MM.1S (cell line): ENCODE measurements at places on chromosomes 4 and X.

DNA sequence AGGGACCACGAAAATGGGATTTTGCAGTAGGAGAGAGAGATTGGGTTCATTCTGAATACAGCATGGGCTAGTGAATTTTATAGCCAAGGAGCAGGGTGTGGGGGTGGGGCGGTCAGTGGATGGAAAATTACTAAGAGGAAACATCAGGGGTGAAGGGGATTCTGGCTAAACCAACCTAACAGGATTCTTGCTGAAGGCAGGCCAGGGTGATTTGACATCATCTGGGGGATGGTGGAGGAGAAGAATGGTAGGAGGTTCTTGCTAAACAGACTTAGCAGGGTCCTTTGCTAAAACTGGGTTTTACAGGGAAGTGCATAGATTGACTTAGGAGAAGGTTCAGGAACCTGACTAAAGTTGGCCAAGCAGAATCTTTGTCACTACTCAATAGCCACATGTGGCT lies 91.9 kb downstream of the DNAAF6 start:
- H3K27me3 ChIP-seq = no peaks in the 10 kb centered on the region
- no peaks in the 10 kb centered on the region for H3K4me1 ChIP-seq
- no peak overlapping the region for H3K27ac ChIP-seq
- no peak for DNase-seq
- H3K4me3 ChIP-seq = no peak overlapping the region
- H3K36me3 ChIP-seq = no peaks in the 10 kb centered on the region

DNA sequence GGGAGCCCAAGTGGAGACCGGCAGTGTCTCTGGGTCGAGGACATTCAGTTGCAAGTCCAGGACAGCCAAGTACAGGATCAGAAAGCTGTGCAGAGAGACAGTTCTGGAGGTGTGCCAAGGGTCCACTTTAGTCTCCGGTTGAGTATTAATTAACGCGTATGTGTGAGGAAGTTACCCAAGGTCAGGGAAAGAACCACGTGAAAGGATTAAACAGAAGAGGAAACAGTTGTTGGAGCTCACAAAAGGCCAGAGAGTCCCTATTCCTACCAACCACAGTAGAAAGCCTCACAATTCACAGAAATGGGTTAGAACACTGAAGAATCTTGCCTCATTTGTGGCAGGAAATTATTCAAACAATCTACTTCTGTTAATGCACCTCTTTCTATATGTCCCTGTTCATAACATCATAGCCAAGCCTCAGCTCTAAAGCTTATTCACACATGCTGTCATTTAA lies 17.9 kb upstream of the NSUN7 start:
- no peaks in the 10 kb centered on the region for H3K4me1 ChIP-seq
- no peak overlapping the region for H3K4me3 ChIP-seq
- H3K27ac ChIP-seq = no peak overlapping the region
- no peaks in the 10 kb centered on the region for H3K36me3 ChIP-seq

GRCh38 chrX:7117587-7117986 lies 29.9 kb upstream of the STS start:
- DNase-seq = peak; percentile 23
- H3K36me3 ChIP-seq = no peaks in the 10 kb centered on the region
- peak overlapping the region; percentile 16; the same call in 1 of the 2 replicates for H3K27ac ChIP-seq
- no peak overlapping the region for H3K4me3 ChIP-seq
- H3K4me1 ChIP-seq = peaks cover 12% of the 10 kb centered on the region

DNA sequence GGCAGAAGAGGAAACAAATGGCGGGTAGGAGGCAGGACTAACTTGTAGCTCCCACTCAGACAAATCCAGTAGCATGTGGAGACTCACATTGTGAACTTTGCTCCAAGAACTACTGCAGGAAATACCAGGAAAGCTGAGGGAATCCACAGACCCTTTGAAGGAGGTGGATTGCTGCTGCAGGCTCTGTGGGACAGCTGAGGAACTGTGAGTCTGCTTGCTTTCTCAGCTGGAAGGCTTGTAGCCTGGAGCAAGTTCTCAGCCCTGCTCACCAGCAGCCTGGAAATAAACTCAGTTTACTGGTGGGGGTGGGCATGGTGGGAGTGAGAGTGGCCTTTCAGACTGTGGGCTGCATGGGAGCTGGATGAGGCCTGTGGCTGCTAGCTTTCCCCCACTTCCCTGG lies 16.0 kb downstream of the RTL3 start:
- H3K27me3 ChIP-seq = no peaks in the 10 kb centered on the region
- no peak overlapping the region for H3K27ac ChIP-seq
- no peak for DNase-seq
- no peaks in the 10 kb centered on the region for H3K36me3 ChIP-seq
- no peak overlapping the region for H3K4me3 ChIP-seq

GRCh38 chr4:144463236-144463635 lies 182.7 kb upstream of the HHIP start:
- no peak overlapping the region for H3K4me3 ChIP-seq
- H3K27me3 ChIP-seq = no peaks in the 10 kb centered on the region
- H3K27ac ChIP-seq = no peak overlapping the region
- H3K4me1 ChIP-seq = no peaks in the 10 kb centered on the region

GRCh38 chrX:36898301-36898700 lies 109.9 kb upstream of the FAM47C start:
- H3K27me3 ChIP-seq = no peaks in the 10 kb centered on the region
- H3K4me3 ChIP-seq = no peak overlapping the region
- H3K36me3 ChIP-seq = no peaks in the 10 kb centered on the region
- no peak for DNase-seq

DNA sequence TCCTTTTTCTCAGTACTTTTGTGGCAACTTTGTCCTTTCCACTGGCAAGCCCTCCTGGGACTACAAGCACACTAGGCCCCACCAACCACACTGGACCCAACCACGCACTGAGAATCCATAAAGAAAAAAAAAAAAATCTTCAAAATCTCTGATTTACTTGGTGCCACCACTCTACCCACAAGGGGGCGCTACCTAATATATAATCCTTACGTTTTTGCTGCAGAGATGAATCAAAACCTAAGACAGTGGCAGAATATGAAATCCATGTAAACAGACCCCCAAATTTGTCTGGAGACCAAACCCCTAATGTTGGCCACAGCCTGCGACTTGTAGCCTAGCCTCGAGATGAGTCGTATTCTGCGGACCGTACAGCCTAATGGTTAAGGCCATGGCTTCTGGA lies 63.5 kb upstream of the ARHGAP36 start:
- no peaks in the 10 kb centered on the region for H3K4me1 ChIP-seq
- no peaks in the 10 kb centered on the region for H3K36me3 ChIP-seq
- H3K27me3 ChIP-seq = no peaks in the 10 kb centered on the region
- H3K27ac ChIP-seq = no peak overlapping the region
- peak; percentile 43 for DNase-seq
